Lung microvascular endothelial cell (primary cell): ENCODE measurements at places on chromosomes 2 and 18.

DNA sequence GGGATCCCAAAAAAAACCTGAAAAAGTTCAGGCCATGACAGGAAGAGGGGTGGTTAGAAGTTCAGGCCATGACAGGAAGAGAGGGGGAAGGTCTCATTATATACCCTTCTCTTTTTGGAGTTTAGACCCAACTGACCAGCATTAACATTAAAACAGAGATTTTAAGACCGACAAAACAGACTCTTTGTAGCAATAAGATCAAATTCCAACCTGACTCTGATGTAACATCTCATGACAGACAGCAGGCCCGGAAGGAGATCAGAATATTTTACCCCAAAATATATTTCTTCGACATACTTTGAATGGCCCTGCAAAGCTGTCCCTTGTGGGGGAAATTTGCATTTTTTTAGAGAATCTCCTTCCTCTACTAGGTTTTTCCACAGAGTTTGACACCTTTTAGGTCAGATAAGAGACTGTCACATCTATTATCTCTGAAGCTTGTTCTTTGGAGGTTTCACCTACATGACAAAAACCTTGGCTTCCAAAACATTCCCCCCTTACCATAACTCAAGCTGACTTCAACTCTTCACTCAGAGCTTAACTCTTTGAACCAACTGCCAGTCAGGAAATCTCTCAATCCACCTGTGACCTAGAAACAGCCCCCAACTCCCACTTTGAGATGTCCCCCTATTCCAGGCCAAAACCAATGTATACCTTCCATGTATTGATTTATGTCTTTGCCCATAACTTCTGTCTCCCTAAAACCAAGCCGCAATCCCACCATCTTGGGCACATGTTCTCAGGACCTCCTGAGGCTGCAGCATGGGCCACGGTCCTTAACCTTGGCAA is 51.0 kb upstream of the B3GNT2 start:
- no peak for DNase-seq

- DNase-seq, result no peak
Observed at GRCh38 chr2:133812826-133813617, 244.8 kb upstream of the NCKAP5 start.

- DNase-seq, result no peak
Observed at GRCh38 chr18:47821314-47821713, 109.1 kb downstream of the SMAD2 start.

GRCh38 chr2:145106293-145106692 is 586.4 kb upstream of the ZEB2 start:
- no peak for DNase-seq

GRCh38 chr18:36309436-36310391 is 12.2 kb downstream of the FHOD3 start:
- DNase-seq, result peak; percentile 99

DNA sequence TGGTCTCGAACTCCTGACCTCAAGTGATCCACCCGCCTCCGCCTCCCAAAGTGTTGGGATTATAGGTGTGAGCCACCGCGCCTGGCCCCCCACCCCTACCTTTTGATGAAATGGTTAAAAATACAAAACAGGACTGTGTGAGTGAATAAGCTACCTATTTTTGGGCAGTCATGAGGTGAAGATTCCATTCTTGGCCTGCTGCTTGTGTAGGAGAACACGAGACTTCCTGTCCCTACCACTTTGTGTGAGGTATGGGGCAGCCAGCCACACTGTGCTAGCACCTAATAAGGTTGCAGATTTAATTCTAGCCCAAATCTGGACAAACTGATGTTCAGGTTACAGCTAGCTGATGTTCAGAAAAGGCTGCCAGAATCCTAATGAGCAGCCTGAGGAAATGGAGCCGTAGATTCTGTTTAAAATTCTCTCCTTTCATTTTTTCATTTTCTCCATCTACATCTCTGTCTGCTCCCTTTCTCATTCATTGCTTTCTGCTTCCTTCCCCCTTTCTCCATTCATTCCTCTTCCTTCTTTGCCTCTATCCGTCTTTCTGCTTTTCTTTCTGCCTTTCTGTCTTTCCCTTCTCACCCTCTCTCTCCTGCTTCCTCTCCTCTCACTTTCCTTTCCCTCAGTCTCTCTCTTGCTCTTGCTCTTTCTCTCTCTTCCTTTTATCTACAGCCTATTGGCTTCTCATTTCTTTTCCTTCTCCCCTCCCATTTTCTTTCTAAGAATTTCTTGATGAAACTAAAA is 4.6 kb upstream of the LTBP1 start:
- DNase-seq, result no peak

GRCh38 chr2:150508497-150509137 is 21.1 kb upstream of the RND3 start:
- no peak for DNase-seq

DNA sequence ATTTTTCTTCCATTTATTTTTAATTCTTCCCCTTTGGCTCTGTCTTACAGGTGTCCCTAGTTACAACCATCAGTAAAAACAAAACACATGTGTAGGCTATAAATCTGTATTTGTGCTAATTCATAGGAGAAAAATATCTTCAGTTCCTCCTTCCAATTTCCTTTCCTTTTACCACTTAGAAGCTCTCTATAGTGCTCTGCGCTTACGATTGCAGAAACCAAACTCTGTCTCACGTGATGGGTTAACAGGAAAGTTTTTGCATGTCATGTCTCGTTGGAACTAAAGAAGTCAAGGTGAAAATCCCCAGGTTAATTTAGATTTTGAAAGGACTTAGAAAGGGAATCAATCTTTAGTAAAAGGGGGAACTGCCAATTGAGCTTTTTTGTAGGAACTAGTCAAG is 1390.5 kb upstream of the ZEB2 start:
- DNase-seq, result no peak

GRCh38 chr18:11259469-11260150 is 110.2 kb upstream of the PIEZO2 start:
- no peak for DNase-seq

- DNase-seq, result no peak
Observed at GRCh38 chr2:176239031-176239430, 30.2 kb upstream of the MTX2 start.

GRCh38 chr2:9377461-9378097 is 45.7 kb downstream of the ITGB1BP1 start:
- no peak for DNase-seq

DNA sequence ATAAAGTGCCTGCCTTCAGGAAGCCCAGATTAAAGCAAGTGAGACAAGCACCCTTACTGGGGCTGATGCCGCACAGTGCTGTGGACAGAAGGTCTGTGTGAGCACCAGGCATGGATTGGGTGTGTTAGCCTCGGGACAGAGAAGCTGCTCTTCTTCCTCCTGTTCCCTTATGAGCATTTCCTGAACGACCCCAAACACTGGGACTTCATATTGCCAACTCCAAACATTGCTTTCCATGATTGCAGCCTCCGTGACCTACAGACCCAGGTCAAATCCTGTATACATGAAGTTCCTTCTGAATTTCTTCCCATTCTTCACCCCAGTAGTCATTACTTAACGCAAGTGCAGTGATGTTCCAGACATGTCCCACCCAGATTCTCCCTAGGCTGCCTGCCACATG is 129.8 kb upstream of the ALKAL2 start:
- DNase-seq, result no peak

GRCh38 chr2:230267059-230267458 is 41.5 kb downstream of the SP140 start:
- DNase-seq, result no peak

DNA sequence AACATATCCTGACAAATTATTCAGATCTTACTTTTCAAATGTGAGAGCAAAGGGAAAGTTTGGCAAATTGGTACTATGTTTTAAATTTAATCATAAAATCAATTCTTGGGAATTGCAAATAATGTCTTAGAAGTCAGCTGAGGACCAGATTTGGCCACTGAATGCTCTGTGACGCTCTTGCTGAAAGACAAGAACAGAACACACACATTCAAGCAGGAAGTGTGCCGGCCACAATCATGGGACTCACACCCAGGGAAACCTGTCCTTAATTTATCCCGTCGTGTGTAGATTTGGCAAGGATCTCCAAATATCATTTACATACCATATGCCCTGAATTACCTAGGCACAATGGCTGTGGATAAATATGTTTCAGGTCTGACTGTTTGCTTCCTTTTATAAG is 253.1 kb downstream of the TCF4 start:
- DNase-seq, result no peak

DNA sequence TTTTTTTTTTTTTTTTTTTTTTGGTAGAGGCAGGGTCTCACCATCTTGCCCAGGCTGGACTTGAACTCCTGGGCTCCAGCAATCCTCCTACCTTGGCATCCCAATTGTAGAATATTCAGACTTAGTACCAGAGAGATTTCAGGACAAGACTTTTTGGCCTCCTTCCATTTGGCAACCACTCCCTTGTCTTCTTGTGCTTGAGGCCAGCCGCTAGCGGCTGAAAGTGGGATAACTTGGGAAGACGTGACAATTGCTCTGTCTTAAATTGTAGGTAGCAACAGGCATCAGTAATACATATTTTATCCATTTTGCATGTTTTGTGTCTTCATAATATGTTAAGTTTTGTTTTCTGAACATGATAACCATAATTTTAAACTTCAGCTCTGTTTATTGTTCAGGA is 53.3 kb upstream of the TTN start:
- DNase-seq, result no peak

- DNase-seq, result no peak
Observed at GRCh38 chr2:45936623-45936979, 285.1 kb downstream of the PRKCE start.

GRCh38 chr2:39275016-39275415 is 31.2 kb upstream of the CDKL4 start:
- no peak for DNase-seq

GRCh38 chr18:10054366-10054765 is 140.6 kb downstream of the VAPA start:
- no peak for DNase-seq

GRCh38 chr2:187528042-187528441 is 26.2 kb downstream of the TFPI start:
- no peak for DNase-seq

DNA sequence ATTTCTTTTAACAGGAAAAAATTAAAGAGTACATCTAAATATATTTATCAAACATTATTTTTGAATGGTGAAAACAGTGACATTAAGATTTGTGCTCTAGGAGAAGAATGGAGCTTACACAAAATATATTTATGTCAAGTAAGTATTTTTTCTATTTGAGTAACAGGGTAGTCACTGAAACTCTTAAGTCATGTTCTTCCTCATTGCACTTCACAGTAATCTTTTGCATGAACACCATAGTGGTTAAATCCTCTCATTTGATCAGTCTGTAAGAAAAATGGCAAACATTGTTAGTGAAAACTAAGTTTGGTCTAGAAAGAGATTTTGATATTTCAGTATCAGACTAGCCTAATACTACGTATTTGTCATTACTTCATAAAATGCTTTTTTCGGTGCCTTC is 8.1 kb downstream of the GMCL1 start:
- DNase-seq, result no peak

- no peak for DNase-seq
Observed at GRCh38 chr18:32372047-32372380, 98.7 kb downstream of the GAREM1 start.

- peak; percentile 69 for DNase-seq
Observed at GRCh38 chr2:20563833-20564232, 87.1 kb downstream of the HS1BP3 start.

DNA sequence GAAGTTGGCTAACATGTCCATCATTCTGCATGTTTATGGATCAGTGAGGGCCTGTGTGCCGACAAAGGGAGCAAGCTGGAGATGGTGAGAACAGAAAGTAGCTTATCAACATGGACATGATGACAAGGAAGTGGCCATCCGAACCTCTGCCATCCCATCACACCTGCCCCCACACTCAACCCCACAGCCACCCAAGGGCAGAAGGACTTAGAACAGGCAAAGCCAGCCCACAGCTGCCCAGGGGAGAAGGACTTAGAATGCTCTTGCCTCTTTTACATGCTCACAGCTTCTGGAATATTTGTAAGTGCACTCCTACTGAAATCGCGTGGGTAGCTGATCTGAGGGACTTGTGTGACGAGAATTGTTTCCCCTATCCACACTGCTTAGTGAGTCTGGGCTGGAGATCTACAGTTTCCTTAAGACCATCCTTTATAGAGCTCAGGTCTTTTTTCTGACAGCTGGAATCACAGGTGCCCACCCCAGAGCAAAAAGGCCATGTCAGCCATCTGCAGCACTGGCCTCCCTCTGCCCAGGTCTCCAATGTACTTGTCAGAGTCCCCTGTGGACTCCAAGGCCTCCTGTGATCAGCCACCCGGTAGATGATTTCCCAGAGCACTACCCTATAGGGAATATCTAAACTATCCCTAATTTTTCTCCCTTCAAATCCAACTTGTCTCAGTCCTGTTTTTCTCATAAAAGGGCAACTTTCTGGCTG is 154.1 kb downstream of the SMAD7 start:
- DNase-seq, result no peak

DNA sequence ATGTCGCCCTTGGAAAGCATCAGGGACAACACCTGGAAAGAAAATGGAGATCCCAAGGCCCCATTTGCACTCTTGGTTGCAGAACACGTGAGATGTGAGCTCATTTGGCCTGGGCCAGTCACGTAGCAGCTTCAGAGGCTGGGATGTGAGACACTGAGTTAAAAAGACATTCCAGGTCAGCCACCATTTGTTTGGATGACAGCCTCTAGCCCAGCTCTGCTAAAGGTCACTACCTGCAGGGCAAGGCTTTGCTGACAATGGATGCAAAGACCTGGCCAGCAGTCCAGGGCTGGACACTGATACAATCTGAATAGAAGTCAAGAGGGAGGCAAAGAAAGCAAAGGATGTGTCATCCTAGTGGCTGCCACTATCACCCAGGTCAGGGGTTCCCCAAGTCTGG is 83.9 kb upstream of the LRPPRC start:
- no peak for DNase-seq

- no peak for DNase-seq
Observed at GRCh38 chr2:5689750-5690149, 2.4 kb upstream of the SOX11 start.

DNA sequence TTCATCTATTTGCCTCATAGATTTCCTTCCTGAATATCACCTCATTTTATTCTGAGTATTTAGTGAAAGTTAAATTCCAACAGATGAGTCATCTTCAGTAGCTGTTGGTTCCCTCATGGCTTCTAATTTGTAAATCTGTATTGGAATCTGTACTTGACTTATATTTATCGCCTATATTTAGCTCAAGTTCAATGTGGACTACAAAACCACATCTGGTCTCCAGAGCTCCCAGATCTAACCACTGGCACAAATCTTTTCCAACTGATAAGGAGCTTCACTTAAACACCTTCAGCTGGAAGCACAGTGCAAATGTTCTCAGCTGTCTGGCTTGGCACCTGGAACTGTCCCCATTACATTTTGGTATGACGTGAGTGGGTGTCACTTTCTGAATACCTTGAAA is 82.8 kb upstream of the DSEL start:
- peak; percentile 58 for DNase-seq

DNA sequence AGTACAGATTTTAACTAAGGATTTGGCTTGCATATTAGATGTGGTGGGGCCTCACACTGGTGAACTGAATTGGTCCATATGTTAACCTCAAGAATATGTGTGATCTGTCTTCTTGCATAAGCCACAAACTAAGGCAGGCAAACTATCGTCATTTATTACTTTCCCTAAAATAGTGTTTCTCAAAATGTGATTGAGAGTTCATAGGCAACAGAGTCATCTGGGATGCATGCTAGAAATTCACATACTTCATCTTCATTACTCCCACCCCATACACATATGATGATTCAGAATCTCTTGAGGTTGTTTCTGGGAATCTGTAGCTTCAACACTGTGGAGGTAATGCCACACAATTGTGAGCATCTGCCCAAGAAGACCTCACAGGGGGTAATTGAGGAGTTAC is 822.8 kb upstream of the CDH2 start:
- DNase-seq, result no peak

GRCh38 chr2:69914950-69915945 is at the start of gene MXD1:
Gene MXD1 (plus strand): TSS chr2:69915109. CDS start chr2:69915331, 222 bp downstream.
- DNase-seq, result peak; percentile 28
